Inflammatory macrophage (primary cell): ENCODE measurements at places on chromosomes 11 and 22.

GRCh38 chr11:27524155-27524554, 17.6 kb upstream of the LIN7C start:
- no peak for DNase-seq

DNA sequence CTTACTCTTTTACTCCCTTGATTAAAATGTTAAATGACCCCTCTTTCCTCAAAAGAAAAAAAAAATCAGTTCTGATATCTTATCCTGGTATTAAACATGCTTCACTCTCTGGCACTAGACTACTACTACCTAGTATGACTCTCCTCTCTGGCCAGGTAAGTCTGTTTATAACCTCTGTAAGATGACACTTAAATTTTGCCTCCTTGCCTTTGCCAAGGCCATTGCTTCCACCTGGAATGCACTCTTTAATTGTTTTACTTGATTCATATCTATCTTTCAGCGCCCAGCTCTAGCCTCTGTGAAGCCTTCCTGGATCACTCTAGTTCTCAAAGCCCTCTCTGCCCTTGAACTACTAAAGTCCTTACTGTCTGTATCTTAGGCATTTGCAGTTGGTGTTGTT, 170.4 kb downstream of the ETS1 start:
- DNase-seq = no peak

DNA sequence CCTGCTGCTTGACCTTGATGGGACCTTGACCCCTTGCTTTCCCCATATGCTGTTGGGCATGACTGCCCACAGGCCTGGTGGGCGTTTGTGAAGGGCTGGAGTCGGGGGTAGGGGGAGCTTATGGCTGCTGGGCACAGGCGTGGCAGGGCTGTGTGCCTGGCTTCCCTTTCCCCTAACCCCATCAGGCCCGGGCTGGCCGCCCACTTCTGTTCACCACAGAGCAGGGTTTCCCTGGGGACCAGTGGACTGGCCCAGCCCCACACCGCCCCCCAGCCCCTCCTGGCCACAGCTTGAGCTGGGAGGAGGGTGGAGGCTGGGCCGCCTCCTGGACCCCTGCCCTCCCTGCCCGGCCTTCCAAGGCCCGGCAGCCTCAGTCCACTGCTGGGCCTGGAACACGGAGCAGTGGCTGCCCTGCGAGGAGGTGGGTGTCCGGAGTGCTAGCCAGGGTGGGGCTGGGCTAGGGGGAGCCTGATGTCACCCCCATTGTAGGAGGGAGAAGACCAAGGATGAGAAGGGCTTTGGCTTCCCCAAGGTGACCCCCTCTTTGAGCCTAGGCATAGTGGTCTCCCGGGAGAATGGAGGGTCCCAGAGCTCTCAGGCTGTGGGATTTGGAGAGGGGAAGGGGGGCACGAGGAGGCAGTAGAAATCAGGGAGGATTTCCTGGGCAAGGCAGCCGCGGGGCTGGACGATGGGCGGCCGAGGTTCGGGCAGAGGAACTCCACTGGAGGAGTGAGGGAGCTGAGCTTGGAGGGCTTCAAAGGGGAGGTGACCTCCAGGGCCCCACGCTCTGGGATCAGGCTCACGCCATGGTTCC, at the start of gene AIFM3:
TSS of gene AIFM3 (plus strand) at position 373 of the 814 bp plus-strand sequence. CDS start 690 bp downstream, outside the sequence.
- DNase-seq = peak; percentile 7

- DNase-seq = no peak
Observed at GRCh38 chr11:74015919-74016684, 7.2 kb upstream of the UCP3 start.

- no peak for DNase-seq
Observed at GRCh38 chr11:12075822-12076821, 34.3 kb upstream of the MICAL2 start.

DNA sequence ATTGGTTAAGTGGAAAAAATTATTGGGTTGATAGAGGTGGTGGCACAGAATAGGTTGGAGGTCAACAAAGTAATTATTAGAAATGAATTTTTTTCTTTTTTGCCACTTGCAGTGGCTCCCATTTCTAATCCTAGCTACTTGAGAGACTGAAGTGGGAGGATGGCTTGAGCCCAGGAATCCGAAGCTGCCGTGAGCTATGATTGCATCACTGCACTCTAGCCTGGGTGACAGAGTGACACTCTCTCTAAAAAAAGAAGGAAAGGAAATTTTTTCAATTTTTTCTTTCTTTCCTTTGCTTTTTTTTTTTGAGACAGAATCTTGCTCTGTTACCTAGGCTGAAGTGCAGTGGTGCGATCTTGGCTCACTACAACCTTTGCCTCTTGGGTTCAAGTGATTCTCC, 2.2 kb upstream of the BCO2 start:
- DNase-seq = no peak

DNA sequence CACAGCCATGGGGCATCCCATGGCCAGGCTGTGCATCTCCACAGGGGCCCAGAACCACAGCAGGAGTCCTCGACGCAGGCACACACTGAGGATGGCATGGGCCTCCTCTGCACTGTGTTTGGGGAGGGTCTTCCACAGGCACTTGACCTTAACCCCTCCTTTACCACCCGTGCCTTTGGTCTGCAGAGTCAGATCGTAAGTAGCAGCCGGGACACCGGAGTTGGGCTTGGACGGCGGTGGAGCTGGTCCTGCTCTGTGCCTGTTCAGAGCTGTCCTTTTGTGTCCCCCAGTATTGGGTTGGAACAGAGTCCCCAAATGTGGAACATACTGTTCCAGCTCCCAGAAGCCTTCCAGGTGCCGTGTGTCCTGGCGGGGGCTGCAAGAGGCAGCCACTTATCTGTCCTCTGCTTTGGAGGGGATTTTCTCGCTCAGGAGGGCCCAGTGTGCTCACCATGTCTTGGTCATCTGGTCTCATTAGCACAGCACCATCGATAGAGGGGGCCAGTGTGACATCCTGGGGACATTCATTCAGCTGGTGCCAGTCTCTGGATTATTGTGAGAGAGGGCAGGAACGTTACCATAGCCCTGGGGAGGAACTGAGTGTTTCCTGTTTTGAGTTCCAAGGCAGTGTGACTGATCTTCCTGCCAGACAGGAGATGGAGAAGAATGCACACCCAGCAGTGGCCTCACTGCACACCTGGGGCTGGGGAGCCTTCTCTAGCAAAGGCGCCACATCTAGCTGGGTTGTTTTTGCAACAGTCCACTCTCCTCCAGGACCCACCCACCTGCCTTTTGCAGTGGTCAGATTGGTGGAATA, 12.4 kb downstream of the CRELD2 start:
- DNase-seq = peak; percentile 92

GRCh38 chr22:23504516-23504915, 75.6 kb downstream of the IGLL1 start:
- DNase-seq = no peak

- peak; percentile 12 for DNase-seq
Observed at GRCh38 chr11:94972700-94973098, 657 bp downstream of the CWC15 start.

- no peak for DNase-seq
Observed at GRCh38 chr11:14973621-14974514, 1.7 kb upstream of the CALCA start.

GRCh38 chr22:49396817-49397216, 430.9 kb downstream of the BRD1 start:
- no peak for DNase-seq

DNA sequence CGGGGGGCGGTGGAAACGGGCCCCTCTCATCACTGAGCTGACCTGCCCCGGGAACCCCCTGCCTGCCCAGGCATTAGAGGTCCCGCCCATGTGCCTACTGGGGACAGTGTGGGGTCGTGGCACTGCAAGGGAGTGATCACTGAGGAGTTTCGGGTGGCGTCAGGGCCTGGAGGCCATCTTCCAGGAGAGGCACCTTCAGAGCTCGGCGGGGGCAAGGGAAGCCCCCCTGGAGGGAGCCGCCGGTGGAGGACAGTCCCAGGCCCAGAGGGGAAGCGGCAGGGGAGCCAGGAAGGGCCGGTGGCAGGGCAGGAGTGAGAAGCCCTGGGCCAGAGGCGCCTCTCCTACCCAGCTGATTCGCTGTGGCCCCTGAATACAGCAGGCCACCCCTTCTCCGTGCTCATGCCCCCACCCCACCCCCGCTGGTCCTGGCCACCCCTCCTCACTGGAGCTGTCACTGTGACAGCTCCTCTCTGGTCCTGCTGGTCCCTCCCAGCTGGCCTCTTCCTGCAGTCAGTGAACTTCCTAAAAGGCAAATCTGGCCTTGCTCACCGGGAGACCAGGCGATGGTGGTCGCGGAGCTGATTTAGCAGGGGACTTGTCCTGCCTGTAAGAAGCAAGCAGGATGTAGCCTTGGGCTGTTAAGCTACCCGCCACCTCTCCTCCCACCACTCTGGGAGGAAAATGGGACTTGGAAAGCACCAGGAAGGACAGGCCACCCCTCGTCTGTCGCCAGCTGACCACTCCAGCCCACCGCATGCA, 2.0 kb upstream of the MAPK11 start:
- no peak for DNase-seq

- no peak for DNase-seq
Observed at GRCh38 chr11:32890843-32891656, 1.6 kb upstream of the QSER1 start.

DNA sequence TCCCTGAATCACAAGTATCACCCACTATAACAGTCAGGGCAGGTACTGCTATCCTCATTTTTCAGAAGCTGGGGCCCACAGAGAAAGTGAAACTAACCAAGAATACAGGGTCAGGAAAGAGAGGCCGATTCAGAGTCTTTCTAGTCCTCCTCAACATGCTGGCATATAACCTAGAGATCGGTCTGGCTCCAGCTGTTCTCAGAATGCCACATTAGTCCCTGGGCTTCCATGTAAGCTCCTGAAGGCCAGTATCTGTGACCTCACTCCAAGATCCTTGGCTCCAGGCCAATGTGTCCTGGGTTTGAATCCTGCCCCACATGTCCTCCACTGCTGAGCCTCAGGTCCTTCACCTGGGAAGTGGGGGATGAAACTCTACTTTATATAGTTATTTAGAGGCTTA, 50.4 kb downstream of the TENM4 start:
- DNase-seq = no peak

DNA sequence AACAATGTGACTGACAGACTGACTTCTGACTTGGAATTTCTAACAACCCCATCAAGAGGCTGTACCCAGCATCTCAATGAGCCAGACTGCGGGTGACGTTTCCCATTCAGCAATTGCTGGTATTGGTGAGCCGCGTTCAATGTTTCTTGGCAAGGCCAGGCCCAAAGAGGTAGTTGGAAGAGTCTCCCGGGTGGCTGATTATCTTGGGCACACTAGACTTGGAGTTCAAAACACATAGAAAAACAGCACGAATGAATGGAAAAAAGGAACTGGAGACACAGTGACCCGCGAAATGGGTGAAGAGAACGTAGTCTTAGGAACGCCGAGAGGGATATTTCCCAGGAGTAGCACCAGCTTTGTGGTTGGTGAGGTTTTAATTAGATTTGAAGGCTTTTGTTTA, 115.7 kb downstream of the RPS6KA4 start:
- no peak for DNase-seq

DNA sequence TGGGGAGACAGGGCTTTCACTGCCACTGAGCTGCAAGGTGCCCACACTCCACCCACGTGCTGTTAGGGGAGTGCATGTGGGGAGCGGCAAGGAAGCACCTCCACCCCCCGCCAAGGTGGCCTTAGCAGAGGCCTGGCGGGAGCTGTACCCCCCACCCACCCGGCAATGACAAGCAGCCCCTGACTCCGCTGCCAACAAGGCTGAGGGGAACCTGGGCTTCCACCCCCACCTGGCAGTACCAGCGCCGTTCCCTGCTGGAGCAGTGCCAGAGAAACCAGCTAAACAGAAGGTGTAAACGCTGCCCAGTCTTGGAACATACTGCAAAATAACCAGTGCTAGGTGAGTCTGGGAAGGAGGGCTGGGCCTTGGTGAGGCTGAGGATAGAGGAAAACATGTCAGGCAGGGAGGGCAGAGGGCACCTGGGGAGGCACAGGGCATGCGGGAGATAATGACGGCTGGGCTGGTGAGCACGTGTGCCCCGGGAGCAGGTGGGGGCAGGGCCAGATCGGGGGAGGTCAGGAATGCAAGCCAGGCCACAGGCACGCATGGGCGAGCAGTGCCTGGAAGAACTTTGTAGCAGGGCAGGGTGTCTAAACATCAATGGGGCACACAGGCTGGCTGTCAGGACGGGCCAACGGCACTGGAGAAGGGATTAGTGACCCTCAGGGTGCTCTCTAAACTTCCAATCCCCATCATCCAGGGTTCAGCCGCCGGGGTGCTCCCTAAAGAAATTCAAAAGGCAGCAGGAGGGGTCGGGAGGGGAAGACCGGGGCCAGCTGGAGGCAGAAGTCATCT, 6.6 kb downstream of the CERK start:
- no peak for DNase-seq

- DNase-seq = no peak
Observed at GRCh38 chr11:117884994-117885393, 8.5 kb upstream of the FXYD6 start.
